ENCODE measurements at places on chromosomes 5 and 9.

- DNase-seq = no peak
Observed at GRCh38 chr9:137099231-137099630, 12.4 kb downstream of the MAN1B1 start.

GRCh38 chr5:149656576-149657182 is 73.4 kb upstream of the PPARGC1B start:
- DNase-seq = no peak

DNA sequence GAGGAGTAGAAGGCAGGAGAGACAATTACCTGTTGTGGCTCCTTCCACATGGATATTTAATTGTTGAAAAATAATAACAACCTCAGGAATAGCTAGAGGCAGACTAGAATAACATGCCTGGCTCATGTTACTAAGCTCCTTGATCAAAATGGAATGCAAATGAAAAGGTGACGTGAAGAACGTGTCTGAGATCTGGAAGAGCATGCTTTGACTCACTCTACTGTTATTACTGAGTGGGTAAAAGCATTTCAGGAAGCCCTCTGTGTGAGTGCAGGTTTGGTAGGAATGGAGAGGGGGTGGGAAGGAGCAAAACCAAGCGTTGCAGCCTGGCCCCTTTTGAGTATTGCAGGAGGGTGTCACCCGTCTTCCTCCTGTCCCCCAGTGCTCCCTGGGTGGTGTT is 84.8 kb downstream of the EQTN start:
- no peak for DNase-seq

DNA sequence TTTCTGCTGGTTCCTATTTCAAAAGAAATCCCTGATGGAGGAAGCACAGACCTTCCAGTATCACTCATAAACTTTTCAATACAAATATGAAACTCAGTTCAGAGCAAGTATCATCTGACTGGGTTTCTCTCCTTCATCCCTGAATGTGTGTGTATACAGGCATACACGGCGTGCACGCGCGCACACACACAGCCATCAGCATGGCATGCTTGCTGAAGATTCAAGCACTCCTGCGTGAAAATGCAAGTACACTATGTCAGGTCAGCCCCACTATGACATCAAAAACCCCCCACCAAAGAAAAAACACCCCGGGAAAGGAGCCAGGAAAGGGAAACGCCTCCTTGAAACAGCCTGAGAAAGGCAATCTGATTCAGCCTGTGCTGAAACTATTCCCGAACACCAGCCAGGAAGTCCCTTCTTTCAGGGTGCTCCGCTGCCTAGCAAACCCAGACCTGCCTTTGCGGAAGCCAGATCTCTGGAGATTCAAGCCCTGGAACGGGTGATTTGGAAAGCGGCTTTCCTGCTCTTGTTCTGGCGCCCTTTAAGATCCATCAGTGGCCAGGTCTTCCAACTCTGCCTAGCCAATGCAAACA is 831 bp downstream of the KLHL3 start:
- peak; percentile 31 for DNase-seq

GRCh38 chr5:23675456-23675855 is 168.0 kb downstream of the PRDM9 start:
- DNase-seq = no peak

DNA sequence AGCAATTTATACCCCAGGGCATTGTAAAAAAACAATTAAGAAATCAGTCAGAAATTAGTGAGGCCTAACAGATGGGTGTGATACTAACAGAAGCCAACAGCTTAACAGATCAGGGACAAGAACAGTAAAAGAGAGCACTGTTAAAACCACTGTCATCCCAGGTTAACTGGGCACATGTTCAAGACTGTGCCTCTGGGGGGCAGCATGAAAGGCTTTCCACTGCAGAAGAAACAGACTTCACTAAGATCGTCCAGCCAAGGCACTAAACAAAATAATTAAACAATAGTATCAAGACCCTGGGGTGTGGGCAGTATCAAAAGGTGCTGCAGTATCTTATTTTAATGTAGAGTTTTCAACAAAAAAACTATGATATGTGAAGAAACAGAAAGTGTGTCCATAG is 43.5 kb downstream of the FBN2 start:
- DNase-seq = no peak

DNA sequence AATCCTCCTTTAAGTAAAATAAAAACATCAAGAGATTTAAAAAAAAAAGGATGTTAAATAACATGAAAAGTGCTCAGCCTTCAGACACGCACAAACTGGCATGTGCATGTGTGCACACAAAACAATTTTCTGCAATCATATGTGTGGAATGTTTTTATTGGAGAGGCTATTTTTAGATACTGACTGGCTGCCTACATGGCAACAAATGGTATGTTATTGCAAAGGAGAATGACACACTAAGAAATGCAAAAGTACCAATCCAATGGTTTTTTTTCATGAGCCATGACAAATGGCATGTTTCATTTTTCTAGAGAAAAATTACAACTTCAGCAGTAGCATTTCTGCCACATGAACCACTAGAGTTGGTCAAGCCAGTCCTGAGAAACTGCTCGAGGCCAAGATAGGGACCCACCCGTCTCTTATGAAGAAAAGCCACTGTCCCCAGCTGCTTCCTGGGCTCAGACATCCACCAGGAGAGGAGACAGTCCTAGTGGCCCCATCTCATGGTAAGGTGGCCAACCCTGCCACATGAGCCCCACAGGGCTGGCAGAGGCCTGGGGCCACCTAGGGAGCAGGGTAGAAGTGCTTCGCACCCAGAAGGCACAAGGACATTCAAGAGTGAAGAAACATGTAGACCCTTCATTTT is 116.4 kb downstream of the MYO10 start:
- DNase-seq = peak; percentile 71

GRCh38 chr5:107314330-107314729 is 356.4 kb downstream of the EFNA5 start:
- no peak for DNase-seq

DNA sequence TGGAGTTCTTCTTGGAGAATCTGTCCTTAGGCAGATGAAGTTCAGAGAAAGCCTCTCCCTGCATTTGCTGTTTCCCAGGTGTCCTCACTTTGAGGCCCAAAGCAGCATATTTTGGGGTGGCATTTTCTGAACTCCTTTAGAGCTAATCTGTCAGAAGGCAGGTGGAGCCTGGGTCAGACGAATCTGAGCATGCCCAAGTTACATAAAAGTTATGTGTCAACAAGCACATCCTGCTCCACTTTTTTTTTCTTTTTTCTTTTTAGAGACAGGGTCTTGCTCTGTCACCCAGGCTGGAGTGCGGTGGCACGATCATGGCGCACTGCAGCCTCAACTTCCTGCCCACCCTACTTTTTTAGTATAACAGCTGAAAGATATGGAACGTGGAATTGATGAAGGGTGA is 41.3 kb upstream of the HSPA9 start:
- DNase-seq = no peak

GRCh38 chr9:32863291-32863690 is 80.0 kb downstream of the TMEM215 start:
- no peak for DNase-seq

GRCh38 chr9:136644593-136645351 is 17.9 kb upstream of the EGFL7 start:
- peak; percentile 97 for DNase-seq

- DNase-seq = no peak
Observed at GRCh38 chr9:74556685-74557084, 59.5 kb downstream of the RORB start.

DNA sequence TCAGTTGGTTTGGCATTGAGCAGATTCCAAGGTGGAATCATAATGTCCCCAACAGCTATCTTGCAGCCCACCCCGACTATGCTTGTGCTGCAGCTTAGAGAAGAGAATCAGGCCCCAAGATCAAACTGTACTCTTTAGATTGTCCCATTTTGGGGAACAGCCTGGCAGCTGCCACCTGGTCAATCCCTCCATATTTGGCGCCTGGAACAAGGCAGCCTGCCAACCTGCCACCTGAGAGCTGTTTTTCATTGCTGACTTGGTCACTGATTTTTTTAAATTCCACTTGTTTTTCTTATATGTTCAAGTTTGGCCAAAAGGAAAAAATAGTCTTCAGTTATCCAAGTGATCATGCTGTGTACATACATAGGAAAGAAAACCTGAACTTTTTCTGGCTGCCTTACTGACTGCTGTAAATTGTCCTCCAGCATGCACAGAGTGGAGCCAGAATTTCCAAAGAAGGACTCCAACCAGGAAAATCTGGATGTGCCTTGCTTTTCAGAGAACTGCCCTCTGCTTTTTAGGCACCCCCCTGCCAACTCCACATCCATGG is 504.2 kb downstream of the ENC1 start:
- DNase-seq = no peak

GRCh38 chr5:156237361-156237760 is 89.6 kb upstream of the SGCD start:
- DNase-seq = no peak

DNA sequence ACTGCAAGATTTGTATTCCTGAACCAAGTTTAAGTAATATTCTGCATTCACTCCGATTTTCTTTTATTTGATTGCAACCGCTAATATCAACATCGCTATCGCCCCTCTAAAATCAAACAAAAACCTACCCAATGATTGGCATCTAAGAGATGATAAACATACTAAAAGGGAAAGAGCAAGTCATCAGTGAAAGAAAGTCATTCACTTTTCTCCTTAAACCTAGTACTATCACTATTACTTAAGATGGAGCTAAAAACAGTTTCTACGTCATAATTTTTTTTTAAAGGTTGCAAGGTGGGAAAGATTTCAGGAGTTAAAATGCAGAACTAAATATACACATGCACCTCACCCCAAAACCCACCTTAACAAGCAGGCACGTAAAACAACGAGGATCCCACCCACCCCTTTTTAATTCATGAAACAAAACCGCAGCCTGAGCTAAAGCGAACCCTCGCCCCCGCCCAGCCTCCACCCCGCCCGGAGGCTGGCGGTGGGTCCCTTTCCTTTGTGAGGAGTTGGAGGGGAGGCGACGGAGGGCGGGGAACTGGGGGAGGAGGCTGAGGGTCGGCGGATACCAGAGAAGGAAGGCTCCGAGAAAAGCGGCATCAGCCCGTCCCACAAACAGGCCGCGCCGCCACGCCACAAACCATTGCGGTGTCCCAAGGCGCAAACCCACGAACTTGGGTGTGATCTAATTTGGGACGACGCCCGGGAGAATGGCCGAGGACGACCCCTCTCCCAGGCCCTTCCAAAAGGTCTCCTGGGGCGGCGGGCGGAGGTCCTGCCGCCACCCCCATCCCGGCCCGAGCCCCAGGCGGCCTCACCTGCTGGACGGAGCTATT is 861 bp downstream of the UBQLN1 start:
- peak; percentile 25 for DNase-seq
